ENCODE measurements at places on chromosomes 6 and 20. TPM values are rescaled to one million over a fixed set of nuclear protein-coding genes. Genes with fewer than 3 reads are reported as not detected.

GRCh38 chr6:36442103-36442670, 467 bp downstream of the PXT1 start:
- DNase-seq: no peak

DNA sequence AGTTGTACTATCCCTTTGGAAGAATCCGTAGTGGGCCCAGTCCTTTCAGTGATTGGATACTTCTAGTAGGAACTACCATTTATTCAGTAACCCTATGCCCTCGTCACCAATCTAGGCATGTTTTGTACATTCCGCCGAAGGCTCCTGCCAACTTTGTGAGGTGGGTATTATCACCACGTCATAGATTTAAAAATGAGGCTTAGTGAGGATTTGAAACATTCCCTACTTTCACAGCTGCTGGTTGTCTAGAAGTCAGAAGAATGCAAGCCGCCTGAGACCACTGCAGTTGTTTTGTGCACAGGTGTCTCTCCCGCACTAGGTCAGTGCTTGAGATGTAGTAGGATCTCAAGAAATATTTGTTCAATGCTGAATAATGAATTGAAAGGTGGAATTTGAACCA, 32.6 kb downstream of the ENPP1 start:
- no peak for DNase-seq

DNA sequence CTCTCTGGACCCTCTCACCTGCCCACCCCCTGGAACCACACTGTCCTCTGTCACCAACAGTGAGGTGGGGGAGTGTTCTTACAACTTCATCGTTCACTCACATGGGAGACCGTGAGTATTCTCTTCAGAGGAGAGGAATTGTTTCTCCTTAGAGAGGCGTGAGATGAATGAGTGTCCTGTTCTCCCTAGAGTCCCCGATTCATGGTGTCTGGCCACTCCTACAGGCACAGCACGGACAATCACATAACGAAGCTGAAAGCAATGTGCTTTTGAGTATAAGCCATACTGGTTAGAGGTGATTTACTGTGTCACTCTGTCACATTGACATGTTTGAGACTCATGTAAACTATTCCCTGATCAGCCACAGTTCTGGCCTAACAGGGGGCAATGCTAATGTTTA, 54.6 kb downstream of the FOXC1 start:
- DNase-seq: no peak

DNA sequence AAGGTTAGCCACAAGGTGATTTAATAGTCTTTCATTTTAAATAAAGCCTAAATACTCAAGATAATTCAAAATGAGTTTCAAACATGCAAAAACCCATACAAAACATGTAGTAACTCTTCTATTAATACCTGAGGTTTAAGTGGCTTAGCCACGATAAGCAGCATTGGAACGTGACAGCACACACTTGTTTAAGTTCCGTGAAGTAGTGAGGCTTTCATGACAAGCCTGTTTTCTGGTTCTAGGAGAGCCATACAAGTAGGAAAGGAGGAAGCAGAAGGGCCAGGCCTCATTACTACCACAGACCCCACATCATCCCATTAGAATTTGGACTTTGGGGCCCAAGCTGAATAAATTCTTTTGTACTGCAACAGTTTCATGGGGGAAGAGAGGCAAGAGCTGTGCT, 54.3 kb upstream of the PRND start:
- no peak for DNase-seq

GRCh38 chr20:57388953-57389694, 2.1 kb upstream of the RBM38 start:
- peak; percentile 71 for DNase-seq

DNA sequence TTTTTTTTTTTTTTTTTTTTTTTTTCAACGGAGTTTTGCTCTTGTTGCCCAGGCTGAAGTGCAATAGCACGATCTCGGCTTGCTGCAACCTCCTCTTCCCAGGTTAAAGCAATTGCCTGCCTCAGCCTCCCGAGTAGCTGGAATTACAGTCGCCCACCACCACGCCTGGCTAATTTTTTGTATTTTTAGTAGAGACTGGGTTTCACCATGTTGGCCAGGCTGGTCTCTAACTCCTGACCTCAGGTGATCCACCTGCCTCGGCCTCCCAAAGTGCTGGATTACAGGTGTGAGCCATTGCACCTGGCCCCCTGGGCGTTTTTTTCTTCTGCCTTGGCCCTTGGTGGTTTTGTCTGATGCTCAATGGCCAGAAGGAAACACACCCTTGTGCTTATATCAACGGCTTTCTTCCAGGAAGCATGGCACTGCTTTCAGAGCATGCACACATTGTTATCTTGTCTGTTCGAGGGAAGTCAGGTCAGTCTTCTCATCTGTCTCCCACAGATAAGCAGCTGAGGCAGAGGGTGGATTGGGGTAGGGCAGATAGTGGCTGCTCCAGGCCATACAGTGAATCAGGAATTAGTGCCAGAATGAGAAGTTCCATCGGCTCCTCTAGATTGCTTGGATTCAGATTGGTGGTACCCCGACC, 203.1 kb downstream of the TSHZ2 start:
- DNase-seq: no peak

DNA sequence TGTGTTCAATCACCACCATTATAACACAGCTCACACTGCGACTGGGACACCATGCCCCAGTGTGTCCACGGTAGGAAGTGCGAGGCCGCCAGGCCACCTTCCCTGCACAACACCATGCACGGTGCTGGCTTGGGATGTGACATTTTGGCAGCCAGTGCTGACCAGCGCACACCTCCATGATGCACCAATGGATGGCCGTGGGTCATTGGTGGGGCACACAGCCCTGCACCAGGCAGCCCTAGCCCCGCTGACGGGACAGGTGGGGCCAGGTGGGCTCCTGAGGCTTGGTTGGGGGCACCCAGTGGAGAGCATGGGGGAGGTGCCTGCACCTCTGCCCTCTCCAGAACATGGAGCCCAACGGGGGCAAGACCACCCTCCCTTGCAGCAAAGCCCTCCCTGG, 18.2 kb upstream of the FRMD1 start:
- DNase-seq: no peak

DNA sequence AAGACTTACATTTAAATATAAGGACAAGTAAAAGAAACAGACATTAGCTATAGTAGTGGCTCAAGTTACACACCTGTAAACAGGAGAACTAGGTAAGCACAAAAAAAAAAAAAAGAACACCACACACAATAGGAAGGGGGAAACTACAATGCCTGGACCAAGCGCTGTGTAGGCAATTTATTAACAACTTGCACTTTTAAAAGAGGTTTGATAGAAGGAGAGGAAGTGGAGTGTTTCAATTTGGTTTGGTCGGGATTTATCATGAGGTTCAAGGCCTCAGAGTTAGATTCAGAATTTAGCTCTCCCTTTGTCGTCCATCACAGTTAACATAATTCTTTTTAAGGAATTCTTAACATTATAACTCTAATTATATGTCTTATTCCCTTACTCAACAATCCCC, 1.1 kb upstream of the USP49 start:
- no peak for DNase-seq

- no peak for DNase-seq
Measured at GRCh38 chr6:47483516-47483852, 5.9 kb downstream of the CD2AP start.

- no peak for DNase-seq
Measured at GRCh38 chr6:2655844-2656433, 94.8 kb downstream of the MYLK4 start.

DNA sequence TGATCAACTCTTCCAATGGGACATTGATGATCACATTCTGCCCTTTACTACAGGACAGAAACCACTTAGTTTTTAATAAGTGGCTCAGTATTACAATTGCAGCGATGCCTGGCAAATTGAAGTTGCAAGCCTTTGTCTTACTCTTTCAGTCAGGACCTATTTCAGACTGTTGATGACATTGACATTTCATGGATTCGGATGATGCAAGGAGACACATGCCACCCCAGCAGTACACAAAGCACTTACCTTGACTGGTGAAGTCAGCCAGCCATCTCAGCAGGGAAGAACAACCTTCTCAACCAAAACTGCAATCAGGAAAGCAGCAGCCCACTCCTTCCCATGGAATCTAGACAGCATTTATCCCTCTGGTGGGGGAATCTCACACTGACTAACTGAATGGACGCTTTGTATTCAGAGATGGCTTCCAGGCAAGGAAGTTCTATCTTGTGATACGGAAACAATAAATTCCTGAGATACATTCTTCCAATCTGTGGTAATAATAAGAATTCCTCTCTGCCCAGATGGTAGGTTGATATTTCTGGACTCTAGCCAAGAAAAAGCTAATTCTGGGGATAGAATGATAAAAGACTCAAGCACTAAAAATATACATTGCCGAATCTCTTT, 24.8 kb downstream of the NFYA start:
- DNase-seq: no peak

GRCh38 chr20:62745952-62746288, 37.3 kb downstream of the NTSR1 start:
- no peak for DNase-seq

DNA sequence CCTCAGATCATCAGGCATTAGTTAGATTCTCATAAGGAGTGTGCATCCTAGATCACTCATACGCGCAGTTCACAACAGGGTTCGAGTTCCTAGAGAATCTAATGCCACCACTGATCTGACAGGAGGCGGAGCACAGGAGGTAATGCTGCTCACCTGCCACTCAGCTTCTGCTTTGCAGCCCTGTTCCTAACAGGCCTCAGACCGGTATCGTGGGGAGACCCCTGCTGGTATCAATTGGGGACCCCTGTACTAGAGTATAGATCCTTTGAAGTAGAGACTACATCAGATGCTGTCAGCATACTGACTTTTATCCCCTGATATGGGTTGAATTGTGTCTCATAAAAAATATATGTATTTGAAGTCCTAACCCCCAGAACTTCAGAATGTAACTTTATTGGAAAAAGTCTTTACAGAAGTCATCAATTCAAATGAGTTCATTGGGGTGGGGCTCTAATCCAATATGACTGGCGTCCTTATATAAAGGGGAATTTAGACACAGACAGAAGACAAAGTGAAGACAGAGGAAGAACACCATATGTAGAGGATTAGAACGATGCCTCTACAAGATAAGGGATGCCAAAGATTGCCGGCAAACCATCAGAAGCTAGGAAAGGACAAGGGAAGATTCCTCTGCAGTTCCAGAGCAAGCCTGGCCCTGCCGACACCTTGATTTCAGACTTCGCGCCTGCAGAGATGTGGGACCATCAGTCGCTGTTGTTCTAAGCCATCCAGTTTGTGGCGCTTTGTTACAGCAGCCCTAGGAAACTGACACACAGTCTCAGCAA, 104.4 kb upstream of the BTBD3 start:
- no peak for DNase-seq

The FAM209B gene
- not detected for total RNA-seq

The MCCD1 gene
- not detected for total RNA-seq

The KIF6 gene
- not detected for total RNA-seq

The PPP1R14C gene
- total RNA-seq: 6.6 TPM

The RSPH4A gene
- total RNA-seq: 0.35 TPM

The GNAS-AS1 gene
- 0.67 TPM for total RNA-seq

The ZGPAT gene
- total RNA-seq: 49.2 TPM

The CCN5 gene
- 5.8 TPM for total RNA-seq

Measured in Peyer's patch (tissue), 4 donors.